ENCODE measurements at places on chromosomes 5 and 9.

DNA sequence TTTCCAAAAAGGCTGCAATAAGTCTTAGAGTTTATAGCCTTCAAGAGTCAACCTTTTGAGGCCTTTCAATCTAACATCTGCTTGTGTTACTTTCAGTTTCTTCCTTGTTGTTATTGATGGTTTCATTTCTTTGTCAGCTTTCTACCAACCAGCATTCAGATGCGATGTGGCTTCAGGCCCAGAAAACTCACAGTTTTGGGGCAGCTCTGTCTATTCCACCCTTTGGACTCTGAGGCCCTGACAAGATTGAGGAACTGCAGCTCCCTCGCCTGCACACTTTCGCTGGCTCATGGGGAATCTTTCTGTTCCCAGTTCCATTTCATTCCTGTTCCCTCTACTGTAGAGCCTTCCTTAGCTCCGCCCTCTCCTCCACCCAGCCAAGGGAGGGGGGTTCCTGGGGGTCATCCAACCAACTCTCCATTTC lies 13.3 kb upstream of the WHRN start:
- DNase-seq, result peak; percentile 63

- peak; percentile 84 for DNase-seq
Observed at GRCh38 chr5:35828082-35828598, 28.6 kb upstream of the IL7R start.

DNA sequence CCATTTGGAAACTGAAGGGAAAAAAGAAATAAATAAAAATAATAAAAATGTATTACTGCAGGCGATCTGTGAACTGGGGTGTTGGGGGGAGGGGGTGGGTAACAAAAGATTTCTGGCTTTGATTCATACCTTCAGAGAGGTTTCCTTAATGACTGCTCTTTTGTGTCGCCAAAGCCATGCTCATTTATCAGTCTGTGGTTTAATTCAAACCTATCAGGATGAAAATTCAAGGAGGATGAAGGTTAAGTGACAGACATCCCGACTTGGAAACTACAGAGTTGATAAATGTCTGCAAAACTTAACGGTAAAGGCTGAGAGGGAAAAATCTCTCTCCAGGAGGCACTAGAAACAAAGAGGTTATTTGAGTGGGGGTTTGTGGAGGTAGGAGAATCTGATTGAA lies 278.2 kb downstream of the PSAT1 start:
- DNase-seq, result no peak

DNA sequence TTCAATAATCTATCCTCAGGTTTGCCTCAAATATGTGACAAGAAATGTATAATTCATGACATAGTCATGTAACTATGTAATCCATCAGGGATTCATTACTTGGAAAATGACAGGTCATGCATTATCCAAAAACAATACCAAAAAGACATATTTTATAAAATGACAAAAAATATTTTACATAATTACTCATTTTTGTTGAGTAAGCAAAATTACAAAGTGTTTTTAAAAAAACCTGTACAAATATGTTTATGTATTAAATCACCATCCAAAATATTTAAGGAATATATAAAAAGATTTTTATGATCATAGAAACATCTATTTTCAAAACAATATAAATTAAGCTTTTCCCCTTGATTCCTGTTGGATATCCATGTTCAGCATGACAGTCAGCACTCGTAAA lies 36.7 kb upstream of the ITGA2 start:
- DNase-seq, result no peak

- no peak for DNase-seq
Observed at GRCh38 chr5:154962494-154962893, 21.6 kb downstream of the MRPL22 start.

DNA sequence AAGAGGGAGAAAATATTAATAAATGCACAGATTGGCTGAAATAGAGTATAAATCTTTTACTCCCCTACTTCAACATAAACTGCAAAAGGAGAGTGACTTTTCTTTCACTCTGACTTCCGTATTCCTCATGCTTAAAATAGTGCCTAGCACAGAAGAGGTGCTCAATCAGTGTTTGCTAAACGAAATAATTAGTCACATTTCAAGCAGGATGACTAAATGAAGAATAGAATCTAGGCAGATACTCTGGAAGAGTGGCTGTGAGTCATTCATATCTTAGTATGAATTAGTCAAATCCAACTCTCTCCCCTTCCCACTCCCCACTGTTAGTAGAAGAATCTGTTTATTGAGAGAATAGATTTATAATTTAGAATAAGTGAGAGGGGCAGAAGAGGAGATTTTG lies 4.8 kb downstream of the CD274 start:
- peak; percentile 87 for DNase-seq

DNA sequence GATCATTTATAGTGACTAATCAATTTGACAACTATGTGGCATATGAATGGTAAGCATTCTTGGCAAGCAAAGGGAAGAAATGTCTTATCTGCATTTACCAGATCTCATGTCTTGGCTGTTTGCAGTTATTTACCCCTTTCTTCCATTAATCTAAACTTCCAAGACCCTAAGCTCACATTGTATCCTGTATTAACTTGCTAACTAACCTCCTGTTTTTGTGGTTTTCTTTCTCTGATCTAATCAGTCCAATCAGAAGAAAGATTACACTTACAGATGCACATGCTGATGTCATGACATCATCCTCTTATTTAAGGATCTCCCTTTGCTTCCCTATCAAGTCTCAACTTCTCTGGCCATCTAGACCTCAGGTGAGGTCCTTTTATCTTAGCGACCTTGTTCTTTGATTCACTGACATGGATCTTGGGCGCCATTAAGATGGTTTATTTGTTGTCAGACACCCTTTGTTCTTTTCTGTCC lies 95.5 kb downstream of the F2RL2 start:
- no peak for DNase-seq

DNA sequence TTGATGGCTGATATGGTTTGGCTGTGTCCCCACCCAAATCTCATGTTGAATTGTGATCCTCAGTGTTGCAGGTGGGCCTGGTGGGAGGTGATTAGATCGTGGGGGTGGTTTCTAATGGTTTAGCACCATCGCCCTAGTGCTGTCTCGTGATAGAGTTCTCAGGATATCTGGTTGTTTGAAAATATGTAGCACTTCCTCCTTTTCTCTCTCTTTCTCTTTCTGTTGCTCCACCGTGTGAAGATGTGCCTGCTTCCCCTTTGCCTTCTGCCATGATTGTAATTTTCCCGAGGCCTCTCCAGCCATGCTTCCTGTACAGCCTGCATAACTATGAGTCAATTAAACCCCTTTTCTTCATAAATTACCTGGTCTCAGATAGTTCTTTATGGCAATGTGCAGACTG lies 111.6 kb downstream of the SREK1 start:
- DNase-seq, result peak; percentile 48

DNA sequence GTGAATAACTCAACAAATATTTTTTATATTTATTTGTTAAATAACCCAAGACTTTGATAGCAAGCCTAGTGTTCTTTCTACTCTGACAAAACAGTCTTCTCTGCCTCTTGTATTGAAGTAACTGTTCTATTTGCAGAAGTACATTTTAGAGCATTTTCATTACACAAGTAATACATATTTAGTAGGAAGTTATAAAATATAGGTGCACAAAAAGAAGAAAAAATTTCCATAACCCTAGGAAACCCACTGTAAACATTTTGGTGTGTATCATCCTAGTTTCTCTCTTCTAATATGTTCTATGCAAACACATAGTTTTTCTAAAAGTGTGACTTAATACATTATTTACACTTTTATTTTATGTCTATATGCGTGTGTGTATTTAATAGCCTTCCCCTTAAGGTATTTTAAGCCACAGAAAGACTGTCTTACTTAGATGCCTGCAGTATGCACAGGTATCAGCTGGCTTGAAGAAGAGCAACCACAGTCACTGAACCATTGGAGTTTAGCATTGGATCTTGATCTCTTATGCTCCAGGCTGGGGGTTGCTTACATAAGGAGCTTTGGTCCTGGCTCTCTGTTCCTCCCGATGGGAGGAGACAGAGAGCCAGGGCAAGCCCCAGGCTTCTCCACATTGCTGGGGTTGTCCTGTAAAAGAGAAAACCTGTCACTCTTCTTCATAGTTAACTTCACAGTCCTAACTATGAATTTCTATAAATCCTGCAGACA lies 3.8 kb downstream of the SELENOP start:
- DNase-seq, result no peak

- DNase-seq, result no peak
Observed at GRCh38 chr9:137030006-137030405, 1.9 kb downstream of the FUT7 start.

GRCh38 chr5:177966009-177966838 lies 29.8 kb downstream of the PROP1 start:
- no peak for DNase-seq

DNA sequence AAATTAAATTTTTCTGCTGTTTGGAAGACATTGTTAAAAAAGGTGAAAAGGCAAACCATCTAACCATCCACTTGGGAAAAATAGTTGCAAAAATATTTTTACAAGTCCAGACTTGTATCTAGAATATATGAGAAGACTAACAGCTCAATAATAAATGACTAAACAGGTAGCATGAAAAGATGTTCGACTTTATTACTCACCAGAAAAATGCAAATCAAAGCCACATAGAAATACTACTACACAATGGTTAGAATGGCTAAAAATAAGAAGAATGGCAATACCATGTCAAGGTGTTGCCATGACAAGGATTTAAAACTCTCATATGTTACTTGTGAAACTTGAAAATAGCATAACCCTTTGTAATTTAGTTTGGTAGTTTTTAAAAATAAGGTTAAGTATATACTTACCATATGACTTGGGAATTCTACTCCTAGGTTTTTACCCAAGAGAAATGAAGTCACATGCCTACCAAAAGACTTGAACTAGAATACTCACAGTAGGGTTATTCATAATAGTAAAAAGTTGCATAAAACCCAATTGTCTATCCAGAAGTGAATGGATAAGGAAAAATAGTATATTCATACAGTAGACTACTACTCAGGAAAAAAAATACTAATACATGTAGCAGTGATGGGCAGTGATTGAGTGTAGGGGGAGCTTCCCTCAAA lies 93.8 kb downstream of the VPS13A start:
- no peak for DNase-seq

- no peak for DNase-seq
Observed at GRCh38 chr9:76717176-76717575, 47.1 kb upstream of the PCA3 start.

DNA sequence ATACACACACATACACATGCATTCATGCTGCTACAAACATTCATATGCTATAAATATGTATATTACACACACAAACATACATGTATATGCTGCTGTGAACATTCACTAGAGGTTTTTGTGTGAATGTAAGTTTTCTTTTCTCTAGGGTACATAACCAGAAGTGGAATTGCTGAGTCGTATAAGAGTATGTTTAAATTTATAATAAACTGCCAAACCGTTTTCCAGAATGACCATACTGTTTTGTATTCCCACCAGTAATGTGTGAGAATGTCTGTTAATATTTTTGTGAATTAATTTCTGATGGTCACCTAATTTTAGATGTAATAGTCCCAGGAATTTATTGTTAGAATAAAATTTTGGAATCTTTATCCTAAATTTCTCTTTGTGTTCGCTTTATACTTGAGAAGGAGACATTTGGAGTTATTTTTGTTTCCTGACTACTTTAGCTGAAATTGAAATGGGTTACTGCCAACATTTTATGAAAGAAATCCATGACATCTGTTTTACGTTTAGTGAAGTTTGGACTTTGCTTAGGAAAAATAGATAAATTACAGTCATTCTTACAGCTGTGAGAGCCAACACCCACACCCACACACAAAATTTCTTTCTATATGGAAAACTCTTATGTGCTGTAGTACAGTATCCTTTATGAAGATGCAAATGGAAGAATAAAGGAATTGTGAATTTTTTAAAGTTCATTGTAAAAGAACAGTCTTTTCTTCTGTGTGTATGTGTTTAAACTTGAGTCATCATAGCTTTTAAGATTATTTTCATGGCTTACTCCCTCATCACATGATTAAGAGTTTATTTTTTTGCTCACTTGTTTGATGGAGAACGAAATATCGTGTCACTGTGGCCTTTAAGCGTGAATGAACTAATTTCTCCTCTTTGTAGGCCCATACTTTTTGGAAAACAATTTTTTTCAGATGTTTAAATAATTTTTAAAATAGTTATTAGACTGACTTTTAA lies 24.3 kb downstream of the CENPP start:
- no peak for DNase-seq

GRCh38 chr5:148179234-148179824 lies 11.0 kb downstream of the SPINK14 start:
- peak; percentile 82 for DNase-seq

DNA sequence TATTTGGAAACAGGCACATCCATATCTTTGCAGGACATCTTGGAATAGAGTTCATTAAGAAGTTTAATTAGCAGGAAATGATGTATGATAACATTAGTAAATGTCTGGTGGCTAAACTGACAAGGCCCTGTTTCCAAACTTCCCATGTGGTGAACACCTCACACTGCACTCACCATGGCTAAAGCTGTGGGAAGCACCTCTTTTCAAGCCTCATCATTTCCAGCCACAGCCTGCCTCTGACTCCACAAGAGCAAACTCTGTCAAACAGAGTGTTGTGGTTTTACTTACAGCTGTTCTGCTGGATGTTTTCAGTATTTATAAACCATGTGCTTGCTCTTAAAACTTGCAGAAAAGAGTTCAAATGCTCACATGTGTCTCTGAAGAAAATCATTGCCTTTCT lies 14.9 kb upstream of the NDUFB6 start:
- peak; percentile 49 for DNase-seq

- DNase-seq, result no peak
Observed at GRCh38 chr5:163877865-163878264, 372.4 kb downstream of the MAT2B start.

- DNase-seq, result no peak
Observed at GRCh38 chr5:170262061-170263045, 29.6 kb downstream of the C5orf58 start.

DNA sequence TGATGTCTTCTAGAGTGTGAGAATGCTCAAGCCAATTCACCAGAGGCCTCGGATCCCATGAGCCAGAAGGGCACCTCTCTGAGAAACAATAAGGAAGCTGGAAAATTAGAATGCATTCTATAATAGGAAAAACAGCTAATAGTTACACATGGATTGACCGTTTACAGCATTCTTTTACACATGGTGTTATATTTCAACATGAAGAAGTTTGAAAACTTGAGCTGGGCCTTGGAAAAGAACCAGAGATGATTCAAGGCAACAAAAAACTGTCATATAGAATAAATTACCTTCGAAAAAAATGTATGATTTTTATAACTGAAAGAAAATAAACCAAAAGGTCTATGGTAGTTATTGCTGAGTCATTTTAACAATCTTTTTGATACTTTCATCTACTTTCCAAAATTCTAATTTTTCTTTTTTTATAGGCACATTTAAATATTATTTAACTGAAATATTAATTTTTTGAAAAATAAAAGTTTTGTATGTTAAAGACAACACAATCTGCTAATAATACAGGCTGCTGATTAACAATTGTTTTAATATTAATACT lies 6.2 kb downstream of the SH3TC2 start:
- no peak for DNase-seq

GRCh38 chr9:70121818-70122436 lies 78.3 kb downstream of the MAMDC2 start:
- no peak for DNase-seq

Data from suppressor macrophage treated with lipopolysaccharide for 4 hours (primary cell).